ENCODE measurements at places on chromosomes 1 and 21.

- no peak overlapping the region for H3K27ac ChIP-seq
- H3K4me1 ChIP-seq = no peaks in the 10 kb centered on the region
- no peak overlapping the region for H3K4me3 ChIP-seq
- no peaks in the 10 kb centered on the region for H3K36me3 ChIP-seq
- no peak for DNase-seq
Observed at GRCh38 chr1:55287723-55288122, 72.6 kb upstream of the USP24 start.

GRCh38 chr1:109912214-109912861, 1.7 kb downstream of the CSF1 start:
- peaks cover 17% of the 10 kb centered on the region for H3K27me3 ChIP-seq
- H3K4me3 ChIP-seq = no peak overlapping the region
- no peak overlapping the region for H3K27ac ChIP-seq

DNA sequence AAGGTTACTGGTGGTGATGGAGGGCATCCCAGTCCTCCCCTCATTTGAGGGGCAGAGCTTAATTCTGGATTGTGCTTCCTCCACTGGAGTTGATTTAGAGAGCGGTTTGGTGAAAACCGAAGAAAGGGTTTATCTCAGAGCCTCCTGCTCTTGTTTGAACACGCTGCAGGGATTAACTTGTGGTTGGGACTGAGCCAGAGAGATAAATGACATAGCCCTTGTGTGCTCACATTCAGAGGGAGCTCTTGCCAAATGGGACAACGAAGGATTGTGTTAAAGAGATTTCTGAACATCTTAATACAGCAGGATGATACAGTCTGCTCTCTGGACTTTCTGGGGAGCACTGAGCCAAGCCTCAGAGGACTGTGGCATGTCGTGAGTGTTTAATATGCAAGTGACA, 308.2 kb downstream of the DISC1 start:
- no peak for DNase-seq
- H3K4me1 ChIP-seq = peaks cover 15% of the 10 kb centered on the region
- H3K27ac ChIP-seq = no peak overlapping the region
- H3K36me3 ChIP-seq = no peaks in the 10 kb centered on the region

GRCh38 chr21:27277110-27277509, 310.2 kb upstream of the ADAMTS5 start:
- no peaks in the 10 kb centered on the region for H3K4me1 ChIP-seq
- no peaks in the 10 kb centered on the region for H3K27me3 ChIP-seq
- no peak for DNase-seq
- no peak overlapping the region for H3K4me3 ChIP-seq
- H3K27ac ChIP-seq = no peak overlapping the region

GRCh38 chr1:15583016-15583706, 1.7 kb downstream of the AGMAT start:
- no peaks in the 10 kb centered on the region for H3K27me3 ChIP-seq
- H3K27ac ChIP-seq = no peak overlapping the region
- peaks cover 13% of the 10 kb centered on the region for H3K4me1 ChIP-seq
- no peak overlapping the region for H3K4me3 ChIP-seq

- DNase-seq = no peak
- H3K27ac ChIP-seq = no peak overlapping the region
- no peak overlapping the region for H3K4me3 ChIP-seq
- H3K4me1 ChIP-seq = peaks cover 5% of the 10 kb centered on the region
- H3K36me3 ChIP-seq = peaks cover 3% of the 10 kb centered on the region
Observed at GRCh38 chr1:234408757-234409156, 35.5 kb downstream of the COA6 start.

- no peak for DNase-seq
- H3K4me3 ChIP-seq = no peak overlapping the region
- no peaks in the 10 kb centered on the region for H3K27me3 ChIP-seq
- H3K4me1 ChIP-seq = no peaks in the 10 kb centered on the region
- H3K27ac ChIP-seq = no peak overlapping the region
Observed at GRCh38 chr1:178587975-178588374, 75.1 kb downstream of the TEX35 start.

- no peaks in the 10 kb centered on the region for H3K36me3 ChIP-seq
- no peaks in the 10 kb centered on the region for H3K27me3 ChIP-seq
- DNase-seq = no peak
- no peak overlapping the region for H3K27ac ChIP-seq
- H3K4me3 ChIP-seq = no peak overlapping the region
Observed at GRCh38 chr1:175540896-175541645, 202.3 kb downstream of the TNR start.

- no peaks in the 10 kb centered on the region for H3K36me3 ChIP-seq
- H3K27ac ChIP-seq = no peak overlapping the region
- H3K4me3 ChIP-seq = no peak overlapping the region
- no peak for DNase-seq
- no peaks in the 10 kb centered on the region for H3K27me3 ChIP-seq
Observed at GRCh38 chr1:117795190-117795589, 134.2 kb downstream of the GDAP2 start.

- no peak overlapping the region for H3K27ac ChIP-seq
- no peaks in the 10 kb centered on the region for H3K4me1 ChIP-seq
- H3K27me3 ChIP-seq = no peaks in the 10 kb centered on the region
- no peak for DNase-seq
- H3K4me3 ChIP-seq = no peak overlapping the region
Observed at GRCh38 chr1:173024543-173024942, 26.2 kb downstream of the TNFSF18 start.

DNA sequence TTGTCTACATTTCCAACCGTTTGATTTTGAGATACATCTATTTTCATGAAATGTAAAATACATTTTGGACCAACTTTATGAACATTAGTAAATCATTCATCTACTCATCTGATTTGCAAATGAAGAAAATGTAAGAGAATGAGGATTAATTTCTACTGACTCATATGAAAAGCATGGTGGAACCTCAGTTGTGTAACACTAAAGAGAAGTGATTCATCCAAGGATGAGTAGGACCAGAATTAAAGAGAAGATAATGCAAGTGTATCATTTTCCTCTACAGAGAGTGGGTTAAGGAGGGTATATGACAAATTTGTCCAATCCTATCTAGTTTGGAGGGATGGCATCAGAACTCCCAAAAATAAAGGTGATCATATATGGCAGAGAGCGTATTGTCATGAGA, 1967.6 kb downstream of the MRPL39 start:
- H3K27ac ChIP-seq = no peak overlapping the region
- no peaks in the 10 kb centered on the region for H3K4me1 ChIP-seq
- no peak for DNase-seq
- H3K4me3 ChIP-seq = no peak overlapping the region

GRCh38 chr1:155131285-155131684, 3.6 kb downstream of the EFNA1 start:
- DNase-seq = no peak
- peak overlapping the region; percentile 11 for H3K4me3 ChIP-seq
- H3K36me3 ChIP-seq = no peaks in the 10 kb centered on the region
- peaks cover 41% of the 10 kb centered on the region for H3K27me3 ChIP-seq
- H3K4me1 ChIP-seq = peaks cover 33% of the 10 kb centered on the region

- no peaks in the 10 kb centered on the region for H3K27me3 ChIP-seq
- H3K36me3 ChIP-seq = no peaks in the 10 kb centered on the region
- peaks cover 13% of the 10 kb centered on the region for H3K4me1 ChIP-seq
- H3K4me3 ChIP-seq = no peak overlapping the region
- no peak overlapping the region for H3K27ac ChIP-seq
- no peak for DNase-seq
Observed at GRCh38 chr1:21188235-21188634, 11.5 kb upstream of the EIF4G3 start.

DNA sequence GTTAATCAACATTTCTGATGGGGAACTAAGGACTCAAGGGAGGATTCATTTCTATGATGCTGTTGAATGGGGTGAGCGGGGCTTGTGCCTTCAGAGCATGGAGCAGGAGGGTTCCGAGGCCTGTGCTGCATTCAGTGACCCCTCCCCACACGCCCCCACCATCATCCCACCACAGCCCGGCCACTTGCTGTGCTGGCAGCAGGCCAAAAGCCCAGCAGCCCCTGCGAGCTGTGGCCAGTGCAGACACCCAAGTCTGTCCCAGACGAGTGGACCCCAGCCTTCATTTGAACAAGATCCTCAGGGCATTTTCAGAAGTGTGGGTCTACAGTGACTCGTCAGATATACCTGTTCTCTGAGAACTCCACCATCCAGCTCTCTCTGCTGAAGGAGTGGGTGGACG, 242.0 kb downstream of the GRIK3 start:
- no peaks in the 10 kb centered on the region for H3K36me3 ChIP-seq
- H3K4me1 ChIP-seq = no peaks in the 10 kb centered on the region
- peaks cover 3% of the 10 kb centered on the region for H3K27me3 ChIP-seq
- DNase-seq = no peak
- H3K27ac ChIP-seq = no peak overlapping the region

GRCh38 chr1:41507836-41508235, 23.4 kb upstream of the EDN2 start:
- H3K4me1 ChIP-seq = peaks cover 9% of the 10 kb centered on the region
- DNase-seq = no peak
- H3K27me3 ChIP-seq = no peaks in the 10 kb centered on the region
- no peak overlapping the region for H3K27ac ChIP-seq

DNA sequence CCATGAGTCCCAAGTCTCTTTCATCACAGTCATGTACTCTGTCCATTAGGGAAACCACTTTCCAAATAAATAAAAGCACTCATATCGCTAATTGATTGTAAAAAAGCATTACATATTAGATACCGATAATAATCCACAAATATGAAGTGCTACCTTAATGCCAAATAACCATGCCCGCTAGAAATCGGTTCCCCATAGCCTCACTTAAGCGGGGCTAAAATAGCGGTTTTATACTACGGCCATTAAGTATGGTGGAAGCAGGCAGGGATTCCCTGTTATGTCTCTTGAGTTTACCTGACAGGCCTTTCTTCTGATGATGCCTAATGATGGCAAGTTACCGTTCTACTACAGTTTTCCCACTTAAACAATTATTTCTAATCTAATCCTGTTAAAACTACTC, 3.9 kb downstream of the ELK4 start:
- no peak for DNase-seq
- H3K36me3 ChIP-seq = peaks cover 8% of the 10 kb centered on the region
- H3K4me1 ChIP-seq = peaks cover 4% of the 10 kb centered on the region
- no peaks in the 10 kb centered on the region for H3K27me3 ChIP-seq
- no peak overlapping the region for H3K27ac ChIP-seq
- no peak overlapping the region for H3K4me3 ChIP-seq

Data from neuronal stem cell (in vitro differentiated cells).